Common myeloid progenitor, CD34-positive (primary cell): ENCODE measurements at places on chromosomes 4 and X.
A peak's percentile ranks its signal among the peaks of the same experiment; 100 is the strongest.

GRCh38 chrX:38656350-38656915 lies 95.1 kb downstream of the TSPAN7 start:
- peak; percentile 49 for DNase-seq

GRCh38 chr4:36609661-36610060 lies 328.2 kb downstream of the DTHD1 start:
- DNase-seq = no peak

GRCh38 chrX:19513383-19513782 lies 1.9 kb downstream of the MAP3K15 start:
- no peak for DNase-seq

- DNase-seq = no peak
These were observed 61.5 kb downstream of the TMEM131L start for GRCh38 chr4:153527690-153528089.

DNA sequence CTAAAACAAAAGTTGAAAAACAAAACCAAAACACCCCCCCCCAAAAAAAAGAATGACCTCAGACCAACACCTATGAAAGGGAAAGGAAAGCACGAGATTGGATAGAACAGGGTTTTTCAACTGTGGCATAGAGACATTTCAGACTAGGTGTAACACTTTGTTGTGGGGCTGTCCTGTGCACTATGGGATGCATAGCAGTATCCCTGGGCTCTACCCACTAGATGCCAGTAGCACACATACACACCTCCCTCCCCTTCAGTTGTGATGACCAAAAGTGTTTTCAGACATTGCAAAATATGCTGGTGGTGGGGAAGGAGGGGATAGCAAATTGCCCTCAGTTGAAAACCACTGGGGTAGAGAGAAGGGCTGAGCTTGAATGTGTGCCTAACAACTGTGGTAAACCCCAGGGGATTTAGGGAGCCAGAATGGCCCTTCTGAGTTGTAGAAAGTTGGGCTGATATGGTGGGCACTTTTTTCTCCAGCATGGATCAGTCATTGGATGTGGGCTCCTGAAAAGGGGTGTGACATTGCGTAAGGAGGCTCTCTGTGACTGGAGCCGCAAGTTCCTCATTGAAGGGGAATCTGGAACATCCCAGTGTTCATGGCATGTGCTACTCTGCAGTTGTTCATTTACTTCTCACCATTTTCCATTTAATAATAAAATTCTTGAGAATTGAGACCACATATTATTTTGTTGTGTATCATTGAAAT lies 8.8 kb upstream of the GEMIN8 start:
- DNase-seq = no peak

DNA sequence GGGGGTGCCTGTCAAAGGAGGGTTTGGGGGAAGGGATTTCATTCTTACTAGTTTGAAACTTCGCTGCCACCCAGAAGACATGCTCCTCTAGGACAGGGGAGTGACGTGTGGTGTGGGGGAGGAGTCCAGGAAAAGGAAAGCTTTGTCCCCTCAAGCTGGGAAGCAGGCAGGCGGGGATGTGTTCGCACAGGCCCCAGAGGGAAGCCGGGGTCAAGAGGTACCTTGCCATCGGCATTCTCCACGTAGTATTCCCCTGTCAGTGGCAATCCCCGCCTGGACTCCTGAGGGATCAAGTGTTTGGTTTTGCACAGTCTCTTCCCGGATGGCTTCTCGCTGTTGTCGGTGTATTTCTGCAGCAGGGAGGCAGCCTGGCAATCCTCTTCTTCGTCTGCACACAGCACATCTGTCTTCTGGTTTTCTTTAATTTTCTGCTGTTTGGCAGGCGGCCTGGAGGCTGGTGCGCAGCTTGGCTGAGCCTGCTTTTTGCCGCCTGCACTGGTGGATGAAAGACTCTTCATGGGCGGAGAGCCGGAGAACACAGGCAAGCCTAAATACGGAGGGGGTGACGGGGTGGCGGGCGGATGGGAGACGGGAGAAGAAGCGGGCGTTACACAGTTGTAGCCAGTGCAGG lies 35.1 kb downstream of the BCOR start:
- no peak for DNase-seq

DNA sequence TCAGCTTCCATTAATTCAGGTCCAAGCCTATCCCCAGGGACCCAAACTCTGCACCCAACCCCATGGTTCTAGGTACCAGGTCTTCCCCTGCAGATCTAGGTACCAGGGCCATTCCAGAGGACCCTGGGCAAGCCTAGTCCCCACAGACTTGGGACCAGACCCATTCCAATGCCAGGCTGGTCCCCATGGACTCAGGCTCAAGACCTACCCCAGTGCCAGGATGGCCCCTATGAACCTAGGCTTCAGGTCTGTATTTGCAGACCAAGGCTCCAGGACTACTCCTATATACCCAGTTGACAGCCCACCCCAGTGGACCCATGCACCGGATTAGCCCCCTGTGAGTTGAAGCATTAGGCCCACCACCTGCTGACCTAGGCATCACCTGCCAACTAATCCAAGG lies 8.9 kb downstream of the MTHFD2L start:
- no peak for DNase-seq

DNA sequence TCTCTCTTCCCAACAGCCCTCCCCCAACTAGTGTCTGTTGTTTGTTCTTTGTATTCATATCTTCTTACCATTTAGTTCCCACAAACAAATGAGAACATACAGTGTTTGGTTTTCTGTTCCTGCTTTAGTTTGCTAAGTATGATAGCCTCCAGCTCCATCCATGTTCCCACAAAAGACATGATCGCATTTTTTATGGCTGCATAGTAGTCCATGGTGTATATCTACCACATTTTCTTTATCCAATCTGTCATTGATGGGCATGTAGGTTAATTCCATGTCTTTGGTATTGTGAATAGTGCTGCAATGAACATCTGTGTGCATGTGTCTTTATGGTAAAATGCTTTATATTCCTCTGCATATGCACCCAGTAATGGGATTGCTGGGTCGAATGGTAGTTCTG lies 283.9 kb upstream of the FGF13 start:
- DNase-seq = no peak

DNA sequence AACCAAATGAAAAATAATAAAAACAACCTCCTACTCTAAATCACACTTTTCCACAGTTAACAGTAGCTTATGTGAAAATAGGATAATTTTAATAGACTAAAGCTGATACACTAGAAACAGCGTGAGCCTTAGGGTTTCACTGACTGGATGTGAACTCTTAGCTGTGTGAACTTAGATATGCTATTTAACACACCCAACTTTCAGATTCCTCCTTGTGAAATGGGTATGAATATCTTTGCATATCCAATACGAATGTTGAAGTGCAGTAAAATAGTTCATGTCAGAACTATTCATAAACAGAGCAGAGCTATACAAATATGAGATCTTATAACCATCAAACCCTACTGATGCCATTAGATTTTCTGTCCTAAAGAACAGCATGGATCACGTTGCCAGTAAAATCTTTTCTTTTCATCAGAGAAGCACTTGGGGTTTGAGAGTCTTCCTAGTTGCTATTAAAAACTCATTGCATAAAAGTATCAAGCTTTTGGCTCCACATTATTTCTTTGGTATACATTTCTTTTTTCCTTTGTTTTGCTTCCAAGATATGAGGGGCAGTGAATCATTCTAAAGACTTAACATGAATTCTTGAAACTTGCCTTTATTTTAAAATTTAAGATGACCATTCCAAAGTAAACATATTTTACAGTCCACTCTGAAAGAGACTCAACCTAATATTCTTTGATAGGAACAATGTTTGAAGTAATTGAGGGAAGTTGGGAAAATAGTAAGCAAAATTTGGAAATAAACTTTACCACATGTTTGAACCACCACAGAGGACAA lies 102.4 kb downstream of the CPE start:
- DNase-seq = no peak

DNA sequence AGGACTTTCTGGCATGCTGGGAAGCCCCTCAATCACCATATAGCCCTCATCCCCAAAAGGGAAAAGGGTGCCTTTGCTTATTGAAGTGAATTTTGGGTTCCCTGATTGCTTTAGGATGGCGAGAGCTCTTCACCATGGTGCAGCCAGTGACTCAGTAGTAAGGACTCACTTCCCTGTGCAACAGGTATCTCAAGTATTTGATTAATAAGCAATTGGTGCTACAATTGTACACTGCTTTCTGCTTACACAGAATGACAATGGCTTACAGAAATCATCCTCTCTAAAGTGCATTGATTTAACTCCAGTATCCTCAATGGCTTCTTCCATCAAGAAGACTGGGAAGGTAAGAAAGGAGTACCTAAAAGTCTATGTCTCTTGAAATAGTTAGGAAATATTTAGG lies 143.7 kb upstream of the SMIM10 start:
- no peak for DNase-seq

GRCh38 chr4:149370785-149371420 lies 444.7 kb downstream of the IQCM start:
- DNase-seq = peak; percentile 13

DNA sequence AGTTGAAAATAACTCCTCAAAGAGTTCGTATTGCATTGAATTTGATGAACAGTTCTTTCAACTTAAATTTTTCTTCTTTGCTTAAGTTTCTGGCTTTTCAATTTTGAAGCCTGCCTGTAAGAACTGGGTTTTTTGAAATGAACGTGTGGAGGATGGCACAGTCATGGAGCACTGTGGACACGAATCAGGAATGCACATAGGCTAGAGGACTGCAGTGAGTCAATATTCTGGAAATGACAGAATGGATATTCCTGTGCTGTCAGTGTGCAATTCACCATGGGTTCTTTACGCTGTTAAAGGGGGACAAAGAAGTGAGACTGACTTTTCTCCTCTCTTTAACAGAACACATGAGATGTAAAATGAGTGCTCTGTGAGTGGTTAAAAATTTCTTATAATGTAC lies 368.0 kb upstream of the AGA start:
- DNase-seq = no peak

GRCh38 chr4:107863416-107863815 lies 38.7 kb downstream of the SGMS2 start:
- no peak for DNase-seq

DNA sequence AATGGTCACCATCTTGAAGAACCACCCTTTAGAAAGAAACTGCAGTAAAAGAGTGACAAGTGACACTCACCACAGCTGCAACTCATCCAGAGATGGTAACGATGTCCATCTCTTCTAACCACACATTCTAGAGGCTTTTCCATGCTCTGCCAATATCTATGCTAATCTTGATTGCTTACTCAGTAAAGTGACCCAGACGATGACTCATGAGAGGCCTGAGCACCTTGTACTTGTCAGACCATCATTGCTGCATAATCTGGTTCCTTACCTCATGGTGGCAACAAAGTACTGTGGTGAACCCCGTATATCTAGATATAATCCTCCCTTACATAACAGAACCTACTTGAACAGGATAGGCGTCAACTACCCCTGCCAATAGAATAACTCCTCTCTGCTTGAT lies 75.6 kb downstream of the CCNG2 start:
- no peak for DNase-seq

DNA sequence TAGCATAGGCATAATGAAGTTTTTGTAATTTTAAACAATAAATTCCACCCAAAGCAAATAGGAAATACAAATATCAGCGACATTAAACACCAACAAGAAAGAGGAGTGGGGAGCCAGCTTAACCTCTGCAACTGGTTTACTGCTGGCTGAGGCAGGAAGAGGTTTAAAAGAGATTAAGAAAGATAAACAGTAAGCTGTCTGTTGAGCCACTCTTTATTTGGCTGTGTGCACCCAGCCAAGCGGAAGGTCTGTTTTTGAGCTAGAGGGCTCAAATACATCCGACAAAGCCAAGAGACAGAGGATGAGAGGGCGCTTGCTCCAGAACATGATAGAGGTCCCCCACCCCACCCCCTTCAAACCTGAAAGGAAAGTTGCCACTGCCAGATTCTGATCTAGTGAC lies 191.4 kb downstream of the MGST2 start:
- DNase-seq = peak; percentile 31

- DNase-seq = no peak
These were observed 10.2 kb downstream of the ANK2 start for GRCh38 chr4:113059449-113060182.

GRCh38 chr4:108477527-108478108 lies 142.8 kb upstream of the RPL34 start:
- DNase-seq = no peak

DNA sequence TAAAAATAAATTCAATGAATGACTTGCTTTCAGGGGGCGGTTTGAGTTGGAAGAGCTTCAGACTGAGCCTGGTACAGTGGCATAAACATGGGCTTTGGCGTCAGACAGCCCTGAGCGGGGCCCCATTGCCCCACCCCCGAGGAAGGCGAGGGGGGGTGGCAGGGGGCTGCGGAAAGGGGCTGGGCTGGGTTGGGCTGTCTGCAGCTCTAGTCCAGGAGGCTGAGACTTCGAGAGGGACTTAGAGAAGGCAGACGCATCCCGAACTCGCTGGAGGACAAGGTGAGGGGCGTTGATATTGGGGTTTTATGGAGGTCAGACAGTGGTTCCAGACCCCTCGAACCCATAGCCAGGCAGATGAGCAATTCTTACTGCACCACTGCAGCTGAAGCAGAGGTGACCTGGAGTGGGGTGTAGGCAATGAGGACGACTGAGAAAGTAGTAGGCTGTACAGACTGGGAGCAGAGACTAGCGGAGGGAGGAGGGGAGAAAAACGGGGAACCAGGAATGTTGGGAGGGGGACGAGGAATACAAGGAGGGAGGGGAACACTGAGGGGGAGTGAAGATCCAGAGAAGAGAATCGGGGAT lies at the start of gene MAGED2:
Gene MAGED2, plus strand, starts transcription at position 222 of the 585 bp plus-strand sequence. CDS start 1,587 bp downstream, outside the sequence.
- peak; percentile 59 for DNase-seq

DNA sequence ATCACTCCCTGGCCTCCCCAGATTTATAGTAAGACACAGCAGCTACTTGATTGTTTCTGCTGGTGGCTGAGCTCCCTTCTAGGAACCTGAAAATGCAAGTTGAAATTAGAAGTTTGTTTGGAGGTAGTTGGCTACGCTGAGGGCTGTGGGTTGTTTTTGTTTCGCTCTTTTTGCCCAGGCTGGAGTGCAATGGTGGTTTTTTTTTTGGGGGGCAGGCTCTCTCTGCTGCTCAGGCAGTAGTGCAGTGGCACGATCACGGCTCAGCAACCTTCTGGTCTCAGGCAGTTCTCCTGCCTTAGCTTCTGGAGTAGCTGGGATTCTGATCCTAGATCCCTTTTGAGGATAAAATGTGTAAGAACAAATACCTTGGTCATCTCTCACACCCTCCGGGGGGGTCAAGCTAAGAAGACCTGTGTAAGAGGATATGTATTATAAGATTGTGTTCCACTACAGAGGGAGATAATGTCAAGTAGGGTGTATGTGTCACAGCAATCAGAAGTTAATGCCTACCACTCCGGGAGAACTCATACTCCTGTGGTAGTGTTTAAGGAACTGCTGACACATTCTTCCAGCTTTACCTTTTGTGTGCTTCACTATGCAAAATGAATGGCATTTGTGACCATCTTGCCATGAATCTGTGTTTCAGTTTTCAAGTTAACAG lies 9.7 kb downstream of the JADE1 start:
- DNase-seq = no peak

- DNase-seq = no peak
These were observed 107.7 kb downstream of the FAM53A start for GRCh38 chr4:1576304-1576960.

DNA sequence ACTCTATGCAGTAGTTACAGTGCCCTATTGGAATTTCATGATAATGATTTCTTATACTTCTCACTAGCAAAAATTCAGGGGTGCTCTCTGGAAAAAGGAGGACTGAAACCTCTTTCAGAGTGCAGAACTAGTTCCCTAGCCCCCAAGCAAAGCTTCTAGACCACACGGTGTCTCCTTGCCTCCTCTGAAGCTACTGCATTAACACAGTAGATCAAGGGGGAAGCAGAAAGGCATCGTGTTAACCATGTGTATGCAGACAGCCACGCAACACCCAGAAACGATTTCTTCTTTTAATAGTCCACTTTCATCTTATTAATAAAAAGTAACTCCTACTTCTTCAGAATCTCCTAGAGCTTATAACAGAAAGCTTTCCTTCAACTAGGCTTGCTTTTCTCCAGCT lies 44.7 kb downstream of the MAML3 start:
- no peak for DNase-seq

- no peak for DNase-seq
These were observed 21.2 kb upstream of the UGT8 start for GRCh38 chr4:114577386-114577785.
